HepG2 (cell line): ENCODE measurements at places on chromosomes 6 and 20. TPM values are rescaled to one million over a fixed set of nuclear protein-coding genes. Genes with fewer than 3 reads are reported as not detected.

The ZSCAN23 gene
- 0.91 and 1.2 TPM in 2 replicates for total RNA-seq

GRCh38 chr6:82775981-82776380 is 289.7 kb downstream of the UBE3D start:
- no peaks in the 10 kb centered on the region for H3K36me3 ChIP-seq
- H3K4me1 ChIP-seq: no peaks in the 10 kb centered on the region
- no peaks in the 10 kb centered on the region for H3K27me3 ChIP-seq
- H3K4me3 ChIP-seq: no peak overlapping the region
- DNase-seq: no peak

- no peak for DNase-seq
- no peaks in the 10 kb centered on the region for H3K4me1 ChIP-seq
- H3K36me3 ChIP-seq: no peaks in the 10 kb centered on the region
- H3K4me3 ChIP-seq: no peak overlapping the region
- no peak overlapping the region for H3K27ac ChIP-seq
Observed at GRCh38 chr6:139037490-139037889, 8.9 kb downstream of the ABRACL start.

The TTK gene
- 33.2 and 53.3 TPM in 2 replicates for total RNA-seq

The BMP5 gene
- not detected in 2 replicates for total RNA-seq

DNA sequence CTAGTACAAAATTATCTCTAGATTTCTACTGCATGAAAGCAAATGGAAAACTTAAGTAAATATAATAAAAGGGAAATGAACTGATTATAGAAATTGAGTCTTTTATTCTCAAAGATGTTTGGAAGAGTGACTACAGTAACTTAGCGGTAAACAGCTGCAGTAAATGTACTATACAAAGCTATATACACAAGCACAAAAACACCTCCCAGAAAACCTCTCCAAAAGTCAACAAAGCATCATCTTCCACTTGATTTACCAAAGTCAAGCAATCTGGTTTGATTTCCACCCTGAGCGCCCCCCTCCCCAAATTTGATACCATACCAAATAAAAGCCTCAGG is 142.1 kb upstream of the SHLD1 start:
- no peak overlapping the region for H3K27ac ChIP-seq
- no peaks in the 10 kb centered on the region; the same call in 2 of the 3 replicates for H3K27me3 ChIP-seq

DNA sequence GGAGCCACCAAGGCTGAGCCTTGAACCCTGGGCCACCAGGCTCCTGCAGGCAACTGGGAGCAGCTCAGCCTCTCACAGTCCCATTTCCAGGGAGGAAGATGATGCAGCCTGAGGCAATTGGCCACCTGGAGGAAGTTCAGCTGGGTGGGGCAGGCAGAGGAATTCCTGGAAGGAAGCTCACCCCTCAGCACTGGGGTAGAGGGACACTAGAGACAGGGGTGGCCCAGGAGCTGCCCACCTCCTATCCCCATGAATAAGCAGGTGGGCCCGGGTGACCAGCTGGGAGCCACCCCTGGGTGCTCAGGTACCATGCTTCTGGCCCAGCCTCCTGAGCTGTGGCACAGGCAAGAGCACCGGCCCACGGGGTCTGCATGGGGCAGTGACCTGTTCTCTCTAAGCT is 3.6 kb upstream of the HSPA12B start:
- no peak overlapping the region for H3K27ac ChIP-seq
- no peaks in the 10 kb centered on the region for H3K36me3 ChIP-seq
- no peak overlapping the region for H3K4me3 ChIP-seq
- DNase-seq: no peak

- no peak for DNase-seq
- no peaks in the 10 kb centered on the region for H3K4me1 ChIP-seq
- H3K36me3 ChIP-seq: no peaks in the 10 kb centered on the region
- no peaks in the 10 kb centered on the region for H3K27me3 ChIP-seq
Observed at GRCh38 chr6:122930252-122931180, 65.5 kb upstream of the CLVS2 start.

GRCh38 chr6:28794175-28795002 is 129.4 kb downstream of the TRIM27 start:
- peak overlapping the region; percentile 57 for H3K4me3 ChIP-seq
- peak; percentile 29 for DNase-seq
- peaks cover 65% of the 10 kb centered on the region for H3K4me1 ChIP-seq
- H3K36me3 ChIP-seq: no peaks in the 10 kb centered on the region
- H3K27ac ChIP-seq: no peak overlapping the region

DNA sequence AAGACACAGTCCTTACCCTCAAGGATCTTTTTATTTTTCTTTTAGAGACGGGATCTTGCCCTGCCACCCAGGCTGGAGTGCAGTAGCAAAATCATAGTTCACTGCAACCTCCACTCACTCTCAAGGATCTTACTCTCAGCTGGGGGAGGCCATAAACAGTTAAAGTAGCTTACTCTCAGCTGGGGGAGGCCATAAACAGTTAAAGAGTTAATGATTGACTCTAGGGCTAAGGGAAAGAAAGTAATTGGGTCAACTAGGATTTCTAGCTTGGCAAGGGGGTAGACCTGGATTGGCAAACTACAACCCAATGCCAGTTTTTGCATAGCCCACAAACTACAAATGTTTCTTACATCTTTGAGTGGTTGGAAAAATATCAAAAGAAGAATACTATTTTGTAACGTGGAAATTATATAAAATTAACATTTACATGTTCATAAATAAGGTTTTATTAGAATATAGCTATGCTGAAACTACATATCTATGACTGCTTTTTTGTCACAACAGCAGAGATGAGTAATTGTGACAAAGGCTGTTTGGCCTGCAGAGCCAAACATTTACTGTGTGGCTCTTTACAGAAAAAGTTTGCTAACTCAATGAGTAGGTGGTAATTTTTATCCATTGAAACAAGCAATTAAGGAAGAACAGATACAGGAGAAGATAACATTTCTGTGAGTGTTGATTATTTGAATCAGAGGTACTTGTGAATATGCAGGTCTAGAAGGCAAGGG is 46.4 kb downstream of the PTPRA start:
- no peak overlapping the region for H3K27ac ChIP-seq
- H3K4me1 ChIP-seq: peaks cover 30% of the 10 kb centered on the region
- no peak for DNase-seq
- no peak overlapping the region for H3K4me3 ChIP-seq

DNA sequence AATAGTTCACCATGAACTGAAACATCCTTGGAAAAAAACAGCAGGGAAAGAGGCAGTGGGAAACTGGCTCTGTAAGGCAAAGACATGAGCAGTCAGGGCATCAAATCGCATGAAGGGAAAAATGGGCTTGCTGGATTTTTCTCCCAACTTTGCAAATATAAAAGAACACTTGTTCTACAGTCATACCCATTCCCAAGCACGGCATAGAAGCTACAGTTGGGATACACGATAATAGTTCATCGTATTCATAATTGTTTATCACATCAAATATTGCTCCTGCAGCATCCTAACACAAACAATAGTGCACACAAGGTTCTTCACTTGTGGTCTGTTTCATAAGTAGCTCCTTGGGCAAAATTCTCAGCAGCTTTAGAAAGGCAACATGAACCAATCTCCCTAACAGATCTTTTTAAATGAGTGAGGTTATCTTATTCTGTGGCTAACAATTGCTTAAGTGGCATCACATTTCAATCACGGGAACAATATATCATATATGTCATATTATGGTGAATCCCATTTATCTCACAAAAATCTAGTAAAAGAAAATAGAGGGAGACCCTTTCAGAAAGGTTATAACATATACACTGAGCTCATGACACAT is 243.9 kb downstream of the PKHD1 start:
- H3K4me1 ChIP-seq: no peaks in the 10 kb centered on the region; the same call in 1 of the 2 replicates
- DNase-seq: no peak

GRCh38 chr6:169827290-169827717 is 75.9 kb downstream of the ERMARD start:
- peaks cover 18% of the 10 kb centered on the region; the same call in 2 of the 3 replicates for H3K27me3 ChIP-seq
- no peaks in the 10 kb centered on the region for H3K36me3 ChIP-seq
- H3K4me1 ChIP-seq: peaks cover 12% of the 10 kb centered on the region
- DNase-seq: no peak

The SNRPB gene
- total RNA-seq: 778 and 844 TPM in 2 replicates

DNA sequence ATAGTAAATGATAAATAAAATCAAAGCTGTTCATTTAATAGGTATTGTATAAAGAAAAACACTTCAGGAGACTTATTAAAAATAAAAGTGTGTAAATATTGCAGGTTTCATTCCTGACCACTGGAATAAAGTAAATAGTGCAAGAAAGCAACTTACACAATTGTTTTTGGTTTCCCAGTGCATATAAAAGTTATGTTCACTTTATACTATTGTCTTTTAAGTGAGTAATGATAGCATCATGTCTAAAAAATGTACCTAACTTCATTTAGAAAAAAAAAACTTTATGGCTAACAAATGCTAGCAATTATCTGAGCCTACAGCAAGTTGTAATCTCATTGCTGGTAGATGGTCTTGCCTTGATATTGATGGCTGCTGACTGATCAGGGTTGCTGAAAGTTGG is 726.6 kb upstream of the POU3F2 start:
- H3K36me3 ChIP-seq: no peaks in the 10 kb centered on the region
- no peaks in the 10 kb centered on the region for H3K4me1 ChIP-seq
- no peak overlapping the region for H3K4me3 ChIP-seq
- no peak overlapping the region for H3K27ac ChIP-seq
- no peaks in the 10 kb centered on the region for H3K27me3 ChIP-seq

- no peak for DNase-seq
- H3K36me3 ChIP-seq: no peaks in the 10 kb centered on the region
- H3K4me3 ChIP-seq: no peak overlapping the region
Observed at GRCh38 chr20:40715491-40715890, 26.5 kb upstream of the MAFB start.

The EYS gene
- total RNA-seq: 0.07 TPM in 1 of 2 replicates, not detected in the other

The PTCRA gene
- not detected in 2 replicates for total RNA-seq

The IL17F gene
- total RNA-seq: not detected in 2 replicates

The LHFPL5 gene
- total RNA-seq: not detected in 2 replicates

DNA sequence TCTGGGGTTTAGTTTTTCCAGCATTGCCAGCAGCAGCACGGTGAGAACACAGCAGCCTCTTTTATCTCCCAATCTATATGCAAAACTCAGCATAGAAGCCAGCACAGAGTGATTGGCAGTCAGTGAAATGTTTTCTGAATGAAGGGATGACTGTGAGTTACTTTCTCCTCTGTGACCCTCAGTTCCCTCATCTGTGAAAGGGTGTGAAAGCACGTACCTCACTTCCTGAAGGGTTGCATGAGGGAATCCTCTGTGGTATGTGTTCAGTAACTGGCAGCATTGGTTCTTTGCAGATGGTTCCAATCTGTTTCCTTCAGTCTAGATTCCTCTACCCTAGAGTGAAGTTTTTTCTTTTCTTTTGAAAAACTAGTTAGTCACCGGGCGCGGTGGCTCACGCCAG is 40.0 kb downstream of the EFCAB8 start:
- DNase-seq: no peak
- no peak overlapping the region for H3K4me3 ChIP-seq
- H3K27me3 ChIP-seq: peaks cover 39% of the 10 kb centered on the region; the same call in 2 of the 3 replicates
- H3K4me1 ChIP-seq: peaks cover 21% of the 10 kb centered on the region
- H3K27ac ChIP-seq: no peak overlapping the region

GRCh38 chr6:53159558-53159957 is 10.9 kb upstream of the GCM1 start:
- no peak overlapping the region for H3K27ac ChIP-seq
- peak; percentile 33 for DNase-seq

The LAMA5 gene
- 28.5 and 44.7 TPM in 2 replicates for total RNA-seq

GRCh38 chr6:27111743-27112142 is 135.8 kb upstream of the PRSS16 start:
- H3K4me1 ChIP-seq: no peaks in the 10 kb centered on the region
- no peak overlapping the region for H3K4me3 ChIP-seq

GRCh38 chr6:2764610-2765165 is 505 bp upstream of the WRNIP1 start:
- H3K4me1 ChIP-seq: peaks cover 36% of the 10 kb centered on the region
- H3K4me3 ChIP-seq: peak overlapping the region; percentile 64
- peak overlapping the region; percentile 92 for H3K27ac ChIP-seq
- H3K27me3 ChIP-seq: no peaks in the 10 kb centered on the region
